NCI-H510A treated with DMSO at 0.1 percent for 48 hours (cell line): ENCODE measurements at places on chromosomes 2 and 18.

DNA sequence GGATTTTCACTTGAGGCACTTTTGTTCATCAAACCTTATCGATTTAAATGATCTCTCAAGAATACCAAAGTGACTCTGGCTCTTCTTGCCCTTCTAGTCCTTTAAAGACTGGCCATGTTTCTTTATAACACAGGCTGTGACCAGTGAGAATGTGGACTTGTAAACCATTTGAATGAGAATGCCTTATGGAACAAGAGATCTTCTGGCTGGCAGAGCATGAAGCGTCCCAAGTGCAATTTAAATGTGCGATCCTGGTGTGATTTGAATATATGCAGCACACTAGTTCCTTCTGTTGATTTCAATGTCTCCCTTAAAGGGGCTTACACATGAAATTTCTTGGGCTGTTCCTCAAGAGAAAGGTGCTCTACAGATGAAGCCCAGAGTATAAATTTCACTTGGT, 262.4 kb upstream of the CCDC68 start:
- no peak for DNase-seq

DNA sequence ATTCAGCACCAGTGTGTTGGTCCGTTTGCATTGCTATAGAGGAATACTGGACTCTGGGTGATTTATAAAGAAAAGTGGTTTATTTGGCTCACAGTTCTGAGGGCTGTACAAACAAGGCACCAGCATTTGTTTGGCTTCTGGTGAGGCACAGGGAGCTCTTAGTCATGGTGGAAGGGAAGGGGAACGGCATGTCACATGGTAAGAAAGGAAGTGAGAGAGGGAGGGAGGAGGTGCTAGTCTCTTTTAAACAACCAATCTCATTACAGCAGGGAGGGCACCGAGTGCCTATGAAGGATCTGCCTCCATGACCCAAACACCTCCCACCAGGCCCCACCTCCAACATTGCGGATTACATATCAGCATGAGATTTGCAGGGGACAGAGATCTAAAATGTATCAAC, 143.9 kb upstream of the DLX2 start:
- no peak for DNase-seq

DNA sequence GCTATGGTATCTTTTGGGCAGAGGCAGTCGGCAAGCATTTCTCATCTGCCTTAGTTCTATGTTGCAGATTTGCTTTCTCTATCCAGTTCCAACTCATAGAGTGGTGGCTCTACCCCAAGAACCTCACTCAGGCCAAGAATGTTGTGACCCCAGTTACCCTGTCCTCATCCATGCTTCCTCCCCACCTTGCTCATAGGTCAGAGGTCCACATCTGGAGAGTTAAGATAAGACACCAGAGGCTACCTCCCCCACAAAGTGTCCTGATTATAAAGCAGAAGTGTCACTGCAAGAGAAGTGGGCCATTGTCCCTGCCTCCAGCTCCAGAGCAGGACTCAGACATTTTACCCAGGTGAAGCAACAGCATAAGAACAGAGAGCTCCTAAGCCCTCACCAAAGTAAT, 276.8 kb upstream of the CHST9 start:
- DNase-seq: no peak

- peak; percentile 67 for DNase-seq
Measured at GRCh38 chr2:71078624-71079023, 10.2 kb downstream of the NAGK start.
